Stimulated activated CD4-positive, alpha-beta T cell treated with anti-CD3 and anti-CD28 coated beads, Interleukin-15, amount 100 ng/mL, for 24 hours (primary cell): ENCODE measurements at places on chromosomes 6 and 20.

DNA sequence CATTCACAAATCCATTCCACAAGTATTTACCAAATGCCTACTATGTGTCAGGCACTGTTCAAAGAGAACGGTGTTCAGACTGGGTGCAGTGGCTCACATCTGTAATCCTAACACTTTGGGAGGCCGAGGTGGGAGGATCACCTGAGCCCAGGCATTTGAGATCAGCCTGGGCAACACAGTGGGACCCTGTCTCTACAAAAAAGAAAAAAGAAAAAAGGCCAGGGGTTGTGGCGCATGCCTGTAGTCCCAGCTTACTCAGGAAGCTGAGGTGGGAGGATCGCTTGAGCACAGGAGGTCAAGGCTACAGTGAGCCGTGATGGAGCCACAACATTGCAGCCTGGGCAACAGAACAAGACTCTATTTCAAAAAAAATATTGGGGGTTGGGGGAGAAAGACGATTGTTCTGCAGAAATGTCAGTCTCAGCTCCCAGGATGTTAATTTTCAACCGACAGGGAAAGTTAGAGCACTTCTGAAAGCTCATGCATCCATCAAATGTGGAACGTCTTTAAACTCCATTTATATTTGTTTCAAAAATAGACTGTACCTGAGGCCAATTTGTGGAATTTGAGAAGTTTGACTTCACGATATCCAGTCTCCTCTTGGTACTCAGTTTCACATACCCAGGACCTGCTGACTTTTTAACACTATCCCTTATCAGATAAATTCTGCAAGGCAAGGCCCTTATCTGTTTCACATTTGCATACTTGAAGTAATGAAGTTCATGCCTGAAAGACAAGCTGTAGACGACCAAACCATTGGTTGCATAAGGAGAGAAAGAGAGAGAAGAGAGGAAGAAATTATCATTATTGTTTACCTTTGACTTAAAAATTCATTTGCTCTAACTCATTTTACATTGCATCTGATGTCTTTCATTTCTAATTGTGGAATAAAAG, 14.8 kb upstream of the BTN3A2 start:
- no peak for DNase-seq

DNA sequence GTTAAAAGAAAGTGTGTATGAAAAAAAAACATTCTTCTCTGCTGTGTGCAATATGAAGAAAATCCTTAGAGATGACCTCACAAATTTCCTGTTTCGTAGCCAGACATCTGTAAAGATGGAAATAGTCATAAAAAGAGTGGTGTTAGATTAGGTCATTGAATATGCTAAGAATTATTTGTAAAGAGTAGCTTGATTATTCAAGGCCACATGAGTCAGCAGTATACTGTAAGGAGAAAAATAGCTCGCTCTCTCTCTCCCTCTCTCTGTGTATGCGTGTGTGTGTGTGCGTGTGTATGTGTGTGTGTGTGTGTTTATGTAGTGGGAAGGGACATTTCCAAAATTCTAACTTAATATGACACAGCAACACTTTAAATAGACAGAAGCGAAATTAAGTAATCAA, 78.8 kb downstream of the PTCHD4 start:
- DNase-seq = no peak

- DNase-seq = no peak
Measured at GRCh38 chr6:50959081-50959641, 140.5 kb downstream of the TFAP2B start.

DNA sequence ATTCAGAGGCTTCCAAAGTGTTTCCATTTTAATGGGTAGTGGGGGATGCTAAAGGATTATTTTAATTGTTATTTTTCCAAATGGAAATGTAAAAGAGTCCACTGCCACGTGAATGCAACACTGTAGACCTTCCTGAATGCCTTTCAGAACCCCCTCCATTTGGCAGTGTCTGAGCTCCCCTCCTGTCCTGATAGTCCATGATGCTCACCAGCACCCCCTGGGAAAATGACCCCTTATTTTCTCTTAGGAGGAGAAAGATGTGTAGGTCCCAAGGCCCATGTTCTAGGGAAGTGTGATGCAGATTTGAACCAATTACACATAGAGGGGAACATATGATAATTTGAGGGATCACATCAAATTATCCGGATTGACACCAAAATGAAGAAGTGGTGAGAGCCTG, 46.8 kb upstream of the SH3BGRL2 start:
- DNase-seq = no peak
